ENCODE measurements at places on chromosomes 7 and 10.

GRCh38 chr10:36073796-36074345 is 431.8 kb upstream of the FZD8 start:
- H3K36me3 ChIP-seq: no peaks in the 10 kb centered on the region
- H3K27ac ChIP-seq: no peak overlapping the region
- H3K27me3 ChIP-seq: no peaks in the 10 kb centered on the region
- DNase-seq: no peak
- H3K4me1 ChIP-seq: no peaks in the 10 kb centered on the region

DNA sequence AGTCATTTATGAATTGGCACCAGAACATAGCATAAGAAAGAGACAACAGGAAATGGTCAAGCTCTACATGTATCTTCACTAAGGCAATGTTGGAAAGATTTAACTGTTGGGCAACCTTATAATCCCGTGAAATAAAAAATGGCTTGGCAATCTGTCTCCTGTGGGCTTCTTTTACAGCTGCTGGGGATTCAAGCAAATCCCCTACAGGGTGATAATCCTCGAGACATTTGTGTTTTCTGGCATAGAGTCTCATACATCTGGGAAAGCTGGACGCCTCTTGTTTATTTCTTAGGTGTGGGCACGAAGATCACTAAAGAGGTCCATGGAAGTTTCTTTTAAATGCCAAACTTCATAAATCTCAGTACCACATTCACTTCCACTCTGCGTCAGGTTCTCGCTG is 82.2 kb upstream of the GPR141 start:
- no peaks in the 10 kb centered on the region for H3K27me3 ChIP-seq
- DNase-seq: no peak
- no peaks in the 10 kb centered on the region for H3K36me3 ChIP-seq
- H3K27ac ChIP-seq: no peak overlapping the region
- H3K4me1 ChIP-seq: no peaks in the 10 kb centered on the region

DNA sequence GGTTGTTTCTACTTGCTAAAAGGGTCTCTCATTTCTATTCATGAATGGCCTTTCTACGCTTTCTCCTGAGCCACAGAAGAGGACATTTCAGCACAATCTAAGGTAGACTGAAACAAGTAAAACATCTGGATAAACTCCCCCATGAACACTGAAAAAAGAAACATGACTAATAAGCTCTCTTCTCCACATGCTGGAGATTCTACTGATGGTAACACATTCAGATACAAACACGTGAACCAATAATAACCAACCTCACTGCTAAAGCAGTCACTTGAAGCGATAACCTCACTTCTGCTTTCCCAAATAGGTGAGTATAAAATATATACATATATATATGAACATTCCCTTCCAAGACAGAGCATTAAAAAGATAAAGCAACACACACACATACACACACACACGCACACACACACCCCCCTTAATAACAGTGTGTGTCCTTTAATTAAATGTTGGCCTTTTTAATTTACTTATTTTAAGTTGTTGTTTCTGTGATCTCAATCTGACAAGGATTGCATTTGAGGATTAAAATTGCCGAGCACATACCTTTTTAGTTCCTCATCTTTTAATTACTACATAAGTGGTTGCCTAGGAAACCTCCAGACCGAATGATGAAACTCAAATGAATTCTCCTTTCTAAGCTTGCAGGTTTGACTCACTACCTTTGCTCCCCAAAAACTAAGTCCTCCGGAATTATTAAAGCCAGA is 292.4 kb upstream of the KLF14 start:
- peak overlapping the region; percentile 70 for H3K27ac ChIP-seq
- peaks cover 69% of the 10 kb centered on the region for H3K36me3 ChIP-seq
- H3K27me3 ChIP-seq: no peaks in the 10 kb centered on the region
- no peak for DNase-seq
- H3K4me3 ChIP-seq: peak overlapping the region; percentile 56
- peaks cover 76% of the 10 kb centered on the region for H3K4me1 ChIP-seq

DNA sequence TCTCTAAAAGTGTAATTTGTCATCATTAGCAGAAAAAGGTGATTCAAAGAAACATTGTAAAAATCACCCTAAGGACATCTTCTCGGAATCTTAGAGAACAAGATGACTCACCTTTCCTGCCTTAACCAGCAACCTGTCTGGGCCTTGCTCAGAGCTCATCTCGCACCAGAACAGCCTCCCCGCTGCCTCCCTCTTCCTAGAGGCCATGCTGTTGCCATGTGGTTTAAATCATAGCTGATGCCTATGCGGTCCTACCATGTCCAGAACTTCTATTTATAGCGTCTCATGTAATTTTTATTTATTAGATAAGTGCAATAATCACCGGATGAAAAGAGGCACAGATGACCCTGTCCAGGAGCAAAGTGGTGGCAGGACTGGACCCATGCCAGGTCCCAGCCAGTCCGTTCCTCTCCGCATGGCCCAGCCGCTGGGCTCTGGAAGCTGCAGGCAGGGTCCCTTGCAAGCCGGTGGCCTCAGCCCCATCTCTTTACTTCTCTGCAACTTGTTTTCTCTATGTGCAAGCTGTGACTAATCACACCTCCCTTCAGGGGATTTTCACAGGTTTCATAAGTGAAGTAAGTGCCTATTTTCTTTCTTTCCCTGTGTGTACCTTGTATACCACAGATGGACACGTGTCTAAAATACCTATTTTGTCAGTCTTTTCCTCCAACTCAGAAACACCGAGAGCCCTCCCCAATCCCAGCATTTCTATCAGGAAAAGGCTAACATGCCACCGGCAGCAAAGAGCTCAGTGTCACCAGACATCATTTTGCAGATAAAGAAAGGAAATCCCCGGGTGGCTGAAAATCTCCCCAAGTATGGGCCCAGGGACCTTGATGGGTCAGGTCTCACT is 27.1 kb downstream of the KLF6 start:
- peaks cover 50% of the 10 kb centered on the region for H3K4me1 ChIP-seq
- peak overlapping the region; percentile 97 for H3K27ac ChIP-seq
- no peak for DNase-seq
- H3K4me3 ChIP-seq: peak overlapping the region; percentile 72
- H3K36me3 ChIP-seq: peaks cover 12% of the 10 kb centered on the region

DNA sequence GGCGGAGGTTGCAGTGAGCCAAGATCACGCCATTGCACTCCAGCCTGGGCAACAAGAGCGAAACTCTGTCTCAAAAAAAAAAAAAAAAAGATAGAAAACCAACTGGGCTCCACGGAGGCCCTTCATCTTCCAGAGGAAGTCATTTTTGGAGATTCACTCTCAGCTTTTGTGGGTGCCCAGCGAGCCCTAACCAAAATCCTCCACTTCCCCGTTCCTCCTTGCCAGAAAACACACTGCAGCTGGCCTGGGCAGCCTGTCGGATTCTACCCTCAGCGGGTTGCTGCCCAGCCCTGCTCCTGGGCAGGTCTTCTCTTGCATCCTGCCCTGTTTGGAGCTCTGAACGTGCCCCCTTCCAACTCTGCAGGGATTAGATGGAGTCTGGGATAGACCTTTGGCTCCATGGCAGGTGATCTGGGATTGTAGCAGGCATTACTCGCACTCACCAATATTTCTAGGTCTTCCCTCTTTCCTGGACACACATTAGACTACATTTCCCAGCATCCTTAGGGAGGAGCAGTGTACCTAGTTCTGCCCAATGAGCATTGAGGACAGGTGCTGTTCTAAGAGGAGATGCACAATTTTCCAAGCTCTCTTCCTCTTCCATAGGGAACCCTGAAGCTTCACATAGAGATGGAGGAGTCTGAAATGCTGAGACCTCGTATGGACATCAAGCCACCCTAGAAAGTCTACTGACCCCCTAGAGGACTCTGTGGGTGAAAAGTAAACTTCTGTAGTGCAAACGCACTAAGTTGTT is 4.6 kb downstream of the GRID2IP start:
- H3K27ac ChIP-seq: no peak overlapping the region
- peaks cover 18% of the 10 kb centered on the region for H3K27me3 ChIP-seq
- H3K4me1 ChIP-seq: no peaks in the 10 kb centered on the region
- H3K36me3 ChIP-seq: no peaks in the 10 kb centered on the region

DNA sequence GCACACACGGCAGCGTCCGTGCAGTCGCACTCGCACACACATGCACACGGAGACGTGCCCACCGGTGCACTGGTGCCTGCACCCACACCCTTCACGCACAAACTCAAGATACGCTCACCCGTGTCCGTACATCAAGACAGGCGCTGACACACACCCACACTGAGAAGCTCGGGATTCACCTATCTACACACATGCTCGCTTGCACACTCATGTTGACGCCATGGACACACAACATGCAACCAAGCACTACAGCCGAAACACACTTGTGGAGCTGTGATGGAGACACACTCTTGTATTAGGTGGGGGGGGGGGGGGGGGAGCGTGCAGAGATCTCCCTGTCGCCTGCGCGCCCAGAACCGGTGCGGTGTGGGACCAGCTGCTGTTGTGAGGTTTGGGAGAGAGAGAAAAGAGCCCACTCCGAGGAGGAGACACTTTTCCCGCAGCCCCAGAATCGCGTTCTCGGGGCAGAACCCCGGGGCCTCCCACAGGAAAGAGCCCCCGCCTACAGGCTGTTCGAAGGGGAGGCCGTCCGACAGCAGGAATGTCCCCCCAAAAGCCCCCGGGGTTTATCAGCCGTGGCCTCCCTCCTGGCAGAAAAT is 605 bp upstream of the NFKB2 start:
- H3K4me1 ChIP-seq: peaks cover 38% of the 10 kb centered on the region
- peaks cover 48% of the 10 kb centered on the region for H3K36me3 ChIP-seq
- DNase-seq: no peak
- peak overlapping the region; percentile 100 for H3K27ac ChIP-seq

DNA sequence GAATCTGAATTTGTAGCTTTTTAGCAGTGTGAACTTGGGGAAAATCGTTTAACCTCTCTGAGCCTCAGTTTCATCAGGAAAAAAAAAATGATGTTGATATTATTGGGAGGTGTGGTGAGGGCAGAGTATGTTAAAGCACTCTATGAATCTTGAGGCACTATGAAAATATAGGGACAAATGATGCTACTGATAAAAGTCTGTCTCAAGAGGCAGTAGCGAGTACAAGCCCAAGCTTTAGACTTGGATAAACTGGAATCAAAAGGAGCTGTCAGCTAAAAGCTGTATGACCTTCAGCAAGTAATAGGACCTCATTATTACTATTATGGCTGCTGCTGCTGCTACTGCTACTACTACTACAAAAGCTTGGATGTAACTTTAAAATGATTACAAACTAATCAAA is 8.4 kb downstream of the ZNF277 start:
- H3K36me3 ChIP-seq: no peaks in the 10 kb centered on the region
- no peaks in the 10 kb centered on the region for H3K27me3 ChIP-seq
- DNase-seq: no peak
- H3K4me1 ChIP-seq: peaks cover 48% of the 10 kb centered on the region
- H3K4me3 ChIP-seq: no peak overlapping the region
- H3K27ac ChIP-seq: no peak overlapping the region

GRCh38 chr7:36280840-36281812 is 108.5 kb upstream of the ANLN start:
- H3K27me3 ChIP-seq: peaks cover 9% of the 10 kb centered on the region
- H3K4me1 ChIP-seq: peaks cover 48% of the 10 kb centered on the region
- H3K36me3 ChIP-seq: no peaks in the 10 kb centered on the region

DNA sequence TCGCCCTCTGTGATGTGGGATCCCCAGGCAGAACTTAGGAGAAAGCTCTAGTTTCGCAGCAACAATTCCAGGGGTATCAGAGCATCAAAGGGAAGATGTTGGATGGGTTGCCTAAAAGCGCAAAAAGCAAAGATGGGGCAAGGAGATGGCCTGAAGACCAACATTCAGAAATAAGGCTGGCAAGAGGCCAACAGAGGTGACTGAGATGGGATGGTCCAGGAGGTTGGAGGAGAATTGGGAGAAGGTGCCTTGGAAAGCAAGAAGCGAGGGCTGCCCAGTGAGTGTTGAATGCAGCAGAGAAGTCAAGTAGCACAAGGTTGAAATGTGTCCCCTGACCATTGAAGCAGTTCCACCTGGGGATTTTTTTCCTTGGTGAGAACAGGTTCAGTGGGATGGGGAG is 38.4 kb upstream of the TMEM273 start:
- no peaks in the 10 kb centered on the region for H3K4me1 ChIP-seq
- peaks cover 34% of the 10 kb centered on the region for H3K27me3 ChIP-seq
- DNase-seq: no peak
- H3K27ac ChIP-seq: peak overlapping the region; percentile 7
- H3K4me3 ChIP-seq: no peak overlapping the region
- H3K36me3 ChIP-seq: no peaks in the 10 kb centered on the region

DNA sequence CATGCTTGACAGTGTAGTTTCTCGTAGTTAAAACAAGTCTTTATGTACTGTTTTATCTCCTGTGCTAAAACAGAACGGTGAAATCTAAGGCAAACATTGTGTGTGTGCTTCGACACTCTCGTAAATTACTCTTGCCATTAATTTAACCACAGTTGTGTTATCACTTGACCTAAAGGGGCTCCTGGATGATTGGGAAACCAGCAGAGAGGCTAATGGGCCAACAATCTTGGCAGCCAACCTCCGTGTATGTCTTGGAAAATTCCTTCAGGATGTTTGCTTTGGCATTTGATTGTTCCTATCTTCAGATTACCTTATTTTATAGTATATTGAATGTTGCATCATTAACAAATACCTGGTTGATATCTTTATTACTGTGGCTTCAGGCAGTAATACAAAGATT is 409.5 kb downstream of the SDK1 start:
- no peak overlapping the region for H3K4me3 ChIP-seq
- no peak overlapping the region for H3K27ac ChIP-seq
- peaks cover 80% of the 10 kb centered on the region for H3K27me3 ChIP-seq
- H3K36me3 ChIP-seq: no peaks in the 10 kb centered on the region
- no peaks in the 10 kb centered on the region for H3K4me1 ChIP-seq

- no peaks in the 10 kb centered on the region for H3K36me3 ChIP-seq
- peaks cover 27% of the 10 kb centered on the region for H3K27me3 ChIP-seq
- no peak overlapping the region for H3K27ac ChIP-seq
- peak; percentile 21 for DNase-seq
- no peak overlapping the region for H3K4me3 ChIP-seq
Observed at GRCh38 chr10:95841661-95842498, 65.9 kb upstream of the CC2D2B start.

DNA sequence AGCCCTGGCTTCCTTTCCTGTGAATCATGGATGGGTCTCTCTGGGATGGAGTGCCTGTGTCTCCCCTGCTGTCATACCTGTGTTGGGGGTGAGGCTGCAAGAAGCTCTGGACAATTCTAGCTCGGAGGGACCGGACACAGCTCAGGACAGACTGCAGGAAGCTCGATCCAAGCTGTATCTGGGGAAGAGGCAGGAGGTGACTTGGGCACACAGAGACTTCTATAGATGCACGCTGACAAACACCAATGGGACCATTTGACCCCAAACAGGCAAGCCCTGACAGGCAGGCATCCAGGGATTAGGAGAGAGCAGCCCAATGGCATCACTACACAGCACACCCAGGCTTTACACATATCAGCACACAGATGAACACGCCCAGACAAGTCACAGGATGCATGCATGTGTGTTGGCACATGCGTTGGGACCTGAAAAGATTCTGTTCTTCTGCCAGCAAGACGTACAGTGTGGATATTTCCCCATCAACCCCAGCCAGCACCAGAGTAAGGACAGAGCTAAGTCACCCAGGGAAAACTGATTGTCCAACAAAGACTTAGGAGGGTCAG is 4.5 kb downstream of the LLCFC1 start:
- no peak overlapping the region for H3K4me3 ChIP-seq
- no peak overlapping the region for H3K27ac ChIP-seq
- no peaks in the 10 kb centered on the region for H3K36me3 ChIP-seq
- H3K4me1 ChIP-seq: no peaks in the 10 kb centered on the region
- no peak for DNase-seq

All from central memory CD8-positive, alpha-beta T cell (primary cell).